NK-92 treated with Interleukin-12 subunit alpha and Interleukin-12 subunit beta, amount 100 ng/mL, for 24 hours (cell line): ENCODE measurements at places on chromosomes 6 and 20.

- DNase-seq = no peak
Measured at GRCh38 chr20:22414305-22414742, 170.0 kb downstream of the FOXA2 start.

DNA sequence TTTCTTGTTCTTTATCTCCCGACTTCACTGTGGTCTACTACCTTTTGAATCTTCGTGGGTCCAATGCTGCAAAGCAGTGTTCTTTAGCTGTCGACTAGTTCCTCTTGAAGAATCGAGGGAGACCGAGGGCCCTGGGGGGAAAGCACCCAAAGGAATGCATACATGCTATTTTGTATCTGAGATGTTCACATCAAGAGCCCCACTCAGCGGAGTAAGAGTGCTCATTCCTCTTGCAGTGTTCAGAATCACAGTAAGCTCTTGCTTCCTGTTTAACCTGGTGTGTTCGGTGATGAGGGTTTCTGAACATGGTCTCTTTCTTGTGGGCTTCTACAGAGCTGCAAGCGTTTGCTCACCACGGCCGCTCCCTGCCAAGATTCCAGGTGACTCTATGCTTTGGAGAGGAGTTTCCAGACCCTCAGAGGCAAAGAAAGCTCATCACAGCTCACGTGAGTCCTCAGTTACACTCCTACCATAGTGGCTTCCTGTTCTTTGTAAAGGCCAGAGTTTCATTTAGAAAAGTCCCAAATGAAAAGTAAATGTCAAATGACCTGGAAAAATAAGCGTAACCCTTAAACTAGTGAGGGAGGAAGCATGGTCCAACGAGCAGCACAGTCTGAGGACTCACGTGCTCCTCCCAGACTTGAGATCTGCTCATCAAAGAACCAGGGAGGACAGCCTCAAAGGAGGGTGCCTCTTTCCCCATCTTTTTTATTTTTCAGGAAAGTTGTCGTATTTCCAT, 13.3 kb downstream of the IRF4 start:
- no peak for DNase-seq

- DNase-seq = no peak
Measured at GRCh38 chr6:112349636-112349934, 2.5 kb downstream of the RFPL4B start.

DNA sequence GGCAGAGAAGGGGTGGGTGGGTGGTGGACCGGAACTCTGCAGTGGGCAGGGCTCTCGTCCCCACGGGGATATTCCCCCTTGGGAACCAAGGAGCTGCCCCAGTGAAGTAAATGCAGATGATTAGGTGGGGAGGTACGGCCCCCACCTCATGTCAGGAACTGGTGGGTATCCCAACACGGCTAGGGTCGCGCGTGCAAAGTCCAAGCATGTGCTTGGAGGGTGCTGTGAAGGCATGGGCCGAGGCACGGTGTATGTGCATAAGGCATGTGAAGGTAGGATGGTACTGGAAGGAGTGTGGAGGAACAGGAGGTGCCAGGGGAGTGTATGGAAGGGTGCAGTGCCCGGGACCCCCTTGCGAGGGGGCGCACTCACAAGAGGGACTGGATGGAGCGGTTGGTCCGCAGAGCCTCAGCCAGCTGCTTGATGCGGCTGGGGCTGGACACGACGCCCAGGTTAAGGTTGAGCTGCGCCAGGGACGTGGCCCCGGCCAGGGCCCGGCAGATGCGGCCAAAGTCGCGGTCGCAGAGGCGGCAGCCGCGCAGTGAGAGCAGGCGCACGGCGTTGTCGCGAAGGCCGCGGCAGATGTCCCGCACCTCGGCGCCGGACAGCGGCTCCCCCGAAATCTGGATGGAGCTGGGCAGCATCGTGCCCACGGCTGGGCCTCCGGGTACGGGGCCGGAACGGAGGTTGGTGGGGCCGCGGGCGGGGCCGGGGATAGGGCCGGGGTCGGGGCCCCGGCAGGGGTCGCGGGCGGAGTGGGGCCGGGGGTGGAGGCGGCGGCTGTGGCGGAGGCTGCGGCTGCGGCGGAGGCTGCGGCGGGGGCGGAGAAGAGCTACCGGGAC, 783 bp downstream of the LRRC73 start:
- no peak for DNase-seq

DNA sequence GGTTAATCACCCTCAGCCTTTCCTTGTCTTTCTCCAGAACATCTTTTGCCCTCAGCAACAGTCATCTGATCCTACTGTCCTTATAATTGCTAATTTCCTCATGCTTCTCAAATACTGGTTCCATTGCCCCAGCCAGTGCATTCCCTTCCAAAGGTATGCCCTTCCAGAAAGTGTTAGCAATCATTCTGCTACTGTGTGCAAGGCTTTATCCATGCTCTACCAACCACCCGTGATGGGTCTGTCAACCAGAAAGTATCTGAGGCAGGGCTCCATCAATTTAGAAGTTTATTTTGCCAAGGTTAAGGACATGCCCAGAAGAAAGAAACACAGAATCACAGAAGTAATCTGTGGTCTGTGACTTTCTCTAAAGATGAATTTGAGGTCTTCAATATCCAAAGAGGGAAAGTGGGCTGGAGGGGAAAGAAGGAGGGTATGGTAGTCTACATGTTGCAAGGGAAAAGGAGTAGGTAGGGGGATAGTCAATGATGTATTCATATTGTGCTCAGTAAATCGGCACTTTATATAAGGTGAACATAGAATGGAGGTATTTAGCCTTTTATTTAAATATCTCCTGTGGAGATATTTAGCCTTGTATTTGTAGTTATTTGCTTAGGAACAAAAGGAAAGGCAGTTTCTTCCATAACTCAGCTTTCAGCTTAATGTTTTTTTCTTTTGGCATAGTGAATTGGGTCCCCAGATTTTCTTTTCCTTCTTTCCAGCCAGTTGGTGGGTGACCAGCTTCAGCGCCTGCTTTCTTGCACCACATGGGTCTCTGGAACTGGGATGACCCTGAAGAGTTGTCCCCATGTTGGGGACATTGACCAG, 35.2 kb upstream of the PAQR8 start:
- no peak for DNase-seq

- no peak for DNase-seq
Measured at GRCh38 chr6:38040254-38040653, 220.7 kb downstream of the ZFAND3 start.

GRCh38 chr6:158627168-158627939, 17.2 kb downstream of the DYNLT1 start:
- no peak for DNase-seq

GRCh38 chr20:48731536-48731935, 96.3 kb downstream of the PREX1 start:
- DNase-seq = no peak

DNA sequence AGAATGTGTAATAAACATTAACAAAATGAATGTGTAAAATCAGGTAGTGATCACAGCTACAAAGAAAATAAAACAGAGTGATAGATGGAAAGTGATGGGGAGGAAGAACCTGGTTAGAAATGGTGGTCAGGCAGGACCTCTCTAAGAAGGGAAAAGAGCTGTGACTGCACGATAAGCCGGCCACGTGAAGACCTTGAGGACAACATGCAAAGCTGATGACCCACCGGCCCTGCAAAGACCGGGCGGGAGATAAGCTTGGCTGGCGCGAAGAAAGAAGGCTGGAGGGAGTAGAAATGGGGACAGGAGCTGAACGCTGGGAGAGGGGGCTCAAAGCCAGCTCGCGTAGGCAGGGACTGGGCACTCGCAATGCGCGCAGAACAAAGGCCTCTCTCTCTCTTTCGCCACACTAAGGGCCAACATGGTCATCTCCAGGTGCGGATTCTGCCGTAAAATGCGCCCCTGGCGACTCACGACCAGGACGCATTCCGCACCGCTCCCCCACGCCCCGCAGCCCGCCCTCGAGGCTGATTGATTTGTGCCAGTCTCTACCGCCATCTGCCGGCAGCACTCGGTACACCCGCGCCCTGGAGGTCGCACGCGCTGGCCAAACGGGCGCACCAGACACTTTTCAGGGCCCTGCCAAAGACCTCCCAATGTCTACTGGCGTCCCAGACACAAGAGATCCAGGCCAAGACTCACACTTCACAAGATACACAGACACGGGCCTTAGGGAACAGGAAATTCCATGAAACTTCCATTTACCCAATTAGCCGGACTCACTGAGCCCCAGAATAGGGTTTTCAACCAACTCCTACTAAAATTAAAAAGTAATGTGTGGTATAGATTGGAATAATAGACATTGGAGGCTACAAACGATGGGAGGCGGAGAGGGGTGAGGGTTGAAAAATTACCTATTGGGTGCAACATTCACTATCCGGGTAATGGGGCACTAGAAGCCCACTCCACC, 9.4 kb downstream of the DEFB132 start:
- DNase-seq = peak; percentile 68

DNA sequence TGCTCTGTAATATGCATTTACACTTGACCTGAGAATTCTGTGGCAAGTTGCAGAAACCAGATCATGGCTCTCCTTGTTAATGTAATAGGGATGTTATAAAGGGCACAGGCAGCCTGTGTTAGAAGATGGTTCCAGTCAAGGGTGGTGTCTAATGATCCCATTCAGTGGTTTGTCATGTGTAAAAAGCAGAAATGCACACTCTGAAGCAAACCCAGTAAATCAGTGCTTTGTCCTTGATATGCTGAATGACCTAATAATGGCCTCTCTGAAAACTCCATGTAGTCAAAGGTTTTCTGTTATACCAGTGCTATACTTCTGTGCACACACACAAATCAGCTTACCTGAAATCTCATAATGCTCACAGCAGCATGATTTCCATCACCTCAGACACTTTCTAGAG, 66.2 kb downstream of the SOBP start:
- DNase-seq = no peak

GRCh38 chr20:50192364-50193198, 2.0 kb downstream of the CEBPB start:
- DNase-seq = peak; percentile 68

GRCh38 chr20:12014736-12015135, 97.0 kb downstream of the BTBD3 start:
- DNase-seq = no peak

DNA sequence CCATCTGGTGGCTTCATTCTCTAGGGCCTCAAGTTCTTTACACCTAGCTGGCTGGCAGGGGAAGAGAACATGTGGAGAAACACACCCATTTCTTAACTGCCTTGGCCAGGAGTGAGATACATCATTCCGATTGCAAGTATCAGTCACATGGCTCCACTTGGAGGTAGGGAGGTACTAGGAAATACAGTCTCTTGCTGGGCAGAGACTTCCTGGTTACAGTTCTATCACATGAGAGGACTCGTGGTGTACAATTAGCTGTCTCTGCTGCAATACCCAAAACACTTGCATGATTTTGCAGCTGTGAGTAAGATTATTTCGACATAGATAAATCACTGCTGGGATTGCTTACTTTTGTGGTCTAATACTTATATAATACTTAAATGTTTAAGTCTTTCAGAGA, 51.1 kb downstream of the GTF2H5 start:
- peak; percentile 19 for DNase-seq

DNA sequence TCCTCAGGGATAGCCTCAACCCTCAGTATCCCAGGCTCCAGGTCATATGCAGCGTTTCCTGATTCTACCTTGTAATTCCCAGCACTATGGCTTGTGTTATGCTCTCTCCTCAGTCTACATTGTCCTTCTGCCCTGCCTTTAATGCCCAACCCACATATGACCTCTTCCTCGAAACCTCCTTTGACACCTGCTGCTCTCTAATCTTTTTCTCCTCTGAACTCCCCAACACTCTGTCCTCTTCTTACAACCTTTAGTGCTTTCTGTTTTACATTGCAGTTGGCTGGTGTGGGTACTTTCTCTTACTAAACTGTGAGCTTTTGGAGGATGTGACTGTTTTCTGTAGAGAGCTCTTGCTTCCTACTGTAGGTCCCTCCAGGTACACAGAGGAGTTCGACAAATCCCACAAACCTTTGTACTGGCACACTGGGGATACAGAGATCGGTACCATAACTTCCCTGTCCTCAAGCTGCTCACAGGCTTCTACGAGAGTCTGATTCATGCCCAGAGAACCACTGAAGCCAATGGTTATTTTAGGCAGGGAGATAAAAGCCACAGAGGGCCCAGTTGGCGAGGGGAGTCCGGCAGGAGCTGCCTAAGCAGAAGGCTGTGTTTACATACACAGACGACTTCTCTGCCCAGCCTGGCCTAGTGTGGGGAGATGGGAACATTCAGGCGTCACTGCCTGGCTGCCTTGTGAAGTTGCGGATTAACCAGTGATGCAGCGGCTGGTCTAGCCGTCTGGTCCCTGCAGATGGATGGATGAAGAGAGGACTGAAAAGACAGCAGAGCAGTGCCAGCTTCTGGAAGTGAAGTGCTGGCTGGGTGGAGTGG, 8.4 kb upstream of the EPB41L1 start:
- no peak for DNase-seq

DNA sequence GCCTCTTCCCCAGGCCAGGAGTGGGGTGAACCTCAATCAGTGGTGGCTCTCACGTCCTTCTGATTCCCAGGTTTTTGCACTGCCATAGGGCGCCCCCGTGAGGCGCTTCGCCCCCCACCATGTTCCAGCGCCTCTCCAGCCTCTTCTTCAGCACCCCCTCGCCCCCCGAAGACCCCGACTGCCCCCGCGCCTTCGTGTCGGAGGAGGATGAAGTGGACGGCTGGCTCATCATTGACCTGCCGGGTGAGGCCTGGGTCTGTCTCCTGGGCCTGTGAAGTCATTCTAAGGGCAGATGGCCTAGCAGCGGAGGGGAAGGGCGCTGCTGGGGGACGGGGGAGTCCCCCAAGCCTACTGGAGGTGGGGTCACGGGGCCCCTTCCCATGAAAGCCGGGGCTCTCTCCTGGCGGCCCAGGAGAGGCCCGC, 4.5 kb downstream of the TP53INP2 start:
- no peak for DNase-seq

DNA sequence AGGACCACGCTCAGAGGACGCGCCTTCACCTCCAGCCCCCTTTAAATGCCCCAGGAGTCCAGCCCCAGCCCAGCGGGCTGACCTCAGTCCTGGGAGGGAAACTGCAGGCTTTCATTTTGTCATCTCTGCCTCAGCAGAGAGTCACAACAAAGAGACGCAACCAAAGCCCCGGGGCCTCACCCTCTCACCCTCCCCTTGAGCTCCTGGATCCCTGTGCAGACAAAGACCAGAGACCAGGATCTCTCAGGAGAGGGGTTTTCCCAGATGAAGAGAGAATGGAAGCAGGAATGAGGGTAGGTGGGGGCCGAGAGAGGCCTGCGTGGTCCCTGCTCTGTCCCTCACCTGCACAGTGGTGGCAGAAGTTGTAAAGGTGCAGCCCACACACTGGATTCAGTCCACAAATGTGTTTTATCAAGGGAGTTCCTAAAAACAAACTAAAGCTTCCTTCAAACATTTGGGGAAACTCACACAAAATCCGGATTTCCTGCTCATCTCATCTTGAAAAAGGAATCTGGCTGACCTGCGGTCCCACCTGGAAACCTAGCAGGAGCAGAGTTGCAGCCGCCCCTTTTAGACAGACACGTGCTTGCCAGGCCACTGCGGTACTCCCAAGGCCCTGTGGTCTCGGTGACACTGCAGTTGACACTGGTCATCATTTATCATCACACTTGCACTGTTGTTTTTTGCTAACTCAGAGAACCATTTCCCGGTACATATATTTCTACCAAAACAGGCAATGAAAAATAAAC, 27.1 kb downstream of the PTGIS start:
- DNase-seq = no peak

GRCh38 chr20:57794036-57794435, 84.2 kb upstream of the PMEPA1 start:
- no peak for DNase-seq
